Activated CD4-positive, alpha-beta T cell treated with anti-CD3 and anti-CD28 coated beads for 1 hour (primary cell): ENCODE measurements at places on chromosomes 7 and 10.

DNA sequence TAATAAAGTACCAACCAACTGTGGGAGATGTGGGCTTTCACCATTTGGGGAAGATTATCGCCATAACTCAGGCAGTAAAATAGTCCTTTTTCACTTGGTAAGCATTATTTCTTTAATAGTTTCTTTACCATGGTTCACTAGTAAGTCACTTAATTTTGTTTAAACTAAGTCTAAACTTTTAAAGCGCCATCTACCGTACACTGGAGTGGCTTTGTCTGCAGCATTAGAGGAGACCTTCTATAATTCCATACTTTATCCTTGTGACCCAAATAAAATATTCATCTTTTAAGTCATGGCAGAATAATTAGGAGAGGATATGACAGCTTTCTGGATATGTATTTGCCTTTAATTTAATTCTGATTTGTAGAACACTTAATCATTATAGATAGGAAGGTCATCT is 468.0 kb downstream of the MAGI2 start:
- no peak for DNase-seq

- DNase-seq = no peak
These were observed 31.7 kb upstream of the FAM204A start for GRCh38 chr10:118373786-118374185.

GRCh38 chr10:26095781-26096180 is 120.8 kb upstream of the GAD2 start:
- DNase-seq = no peak

DNA sequence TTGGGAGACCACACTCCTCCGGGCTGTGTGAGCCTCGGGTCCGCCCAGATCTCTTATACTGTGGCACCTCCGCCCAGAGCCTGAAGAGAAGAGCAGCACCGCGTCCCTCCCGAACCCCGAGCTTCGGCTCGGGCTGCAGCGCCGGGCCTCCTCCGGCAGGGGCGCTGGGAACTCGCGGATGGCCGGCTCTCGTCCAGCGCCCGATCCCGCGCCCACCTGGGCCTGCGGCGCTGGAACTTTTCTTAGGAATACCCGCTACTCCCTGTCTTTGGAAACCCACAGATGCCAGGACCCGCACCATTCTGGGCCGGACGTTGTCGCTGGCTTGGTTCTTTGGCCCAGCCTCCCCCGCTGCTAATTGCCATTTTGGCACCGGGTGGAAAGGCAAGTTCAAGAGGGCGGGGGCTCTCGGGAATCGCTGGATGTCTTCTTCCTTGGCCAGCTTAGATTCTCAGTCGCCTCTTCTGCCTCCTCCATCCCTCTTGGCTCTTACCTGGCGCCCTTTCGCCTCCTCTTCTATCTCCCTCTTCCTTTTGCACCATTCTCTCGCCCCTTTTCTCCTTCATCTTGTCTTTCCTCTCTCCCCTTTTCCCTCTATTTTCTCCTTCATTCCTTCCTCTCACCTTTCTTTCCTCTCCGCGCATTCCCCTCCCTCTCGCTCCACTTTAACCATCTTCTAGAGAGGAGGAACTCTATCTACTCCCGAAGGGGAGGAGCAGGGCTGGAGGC is 2.1 kb upstream of the SORCS3 start:
- no peak for DNase-seq

DNA sequence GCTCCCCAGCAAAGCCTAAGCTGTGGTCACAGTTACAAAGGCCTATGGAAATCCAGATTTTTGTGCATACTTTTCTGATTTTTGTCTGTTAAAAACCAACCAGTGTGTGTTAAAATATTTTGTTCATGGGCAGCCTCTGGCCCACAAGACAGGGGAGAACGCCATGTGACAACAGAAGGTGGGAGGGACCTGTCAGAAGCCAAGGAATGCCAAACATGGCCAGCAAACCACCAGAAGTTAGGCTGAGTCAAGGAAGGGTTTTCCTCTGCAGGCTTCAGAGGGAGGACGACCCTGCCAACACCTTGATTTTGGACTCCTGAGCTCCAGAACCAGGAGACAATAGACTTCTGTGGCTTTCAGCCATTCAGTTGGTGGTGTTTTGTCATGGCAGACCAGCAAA is 127.3 kb downstream of the CUL2 start:
- DNase-seq = no peak

- no peak for DNase-seq
These were observed 110.6 kb downstream of the ACTR3B start for GRCh38 chr7:152870106-152870693.

DNA sequence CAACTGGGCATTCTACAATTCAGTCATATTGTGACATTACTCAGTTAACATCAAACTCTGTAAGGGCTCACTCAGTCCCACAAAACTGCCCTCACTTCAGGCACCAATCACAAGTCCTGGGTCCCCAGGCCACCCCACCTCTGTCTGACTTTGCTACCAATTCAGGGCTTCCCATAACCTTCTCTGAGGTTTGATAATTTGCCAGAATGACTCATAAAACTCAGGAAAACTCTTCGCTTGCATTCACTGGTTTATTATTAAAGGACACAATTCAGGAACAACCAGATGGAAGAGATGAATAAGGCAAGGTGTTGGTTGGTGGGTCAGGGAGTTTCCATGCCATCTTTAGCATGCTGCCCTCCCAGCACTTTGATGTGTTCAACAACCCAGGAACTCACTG is 41.3 kb downstream of the AVL9 start:
- no peak for DNase-seq

- DNase-seq = no peak
These were observed 1146.6 kb upstream of the C7orf33 start for GRCh38 chr7:147443942-147444341.

- DNase-seq = no peak
These were observed 499.4 kb downstream of the AUTS2 start for GRCh38 chr7:70097645-70098044.

GRCh38 chr10:123922126-123922525 is 30.5 kb upstream of the CPXM2 start:
- no peak for DNase-seq

GRCh38 chr10:21364196-21365114 is 161.0 kb downstream of the SKIDA1 start:
- DNase-seq = no peak

DNA sequence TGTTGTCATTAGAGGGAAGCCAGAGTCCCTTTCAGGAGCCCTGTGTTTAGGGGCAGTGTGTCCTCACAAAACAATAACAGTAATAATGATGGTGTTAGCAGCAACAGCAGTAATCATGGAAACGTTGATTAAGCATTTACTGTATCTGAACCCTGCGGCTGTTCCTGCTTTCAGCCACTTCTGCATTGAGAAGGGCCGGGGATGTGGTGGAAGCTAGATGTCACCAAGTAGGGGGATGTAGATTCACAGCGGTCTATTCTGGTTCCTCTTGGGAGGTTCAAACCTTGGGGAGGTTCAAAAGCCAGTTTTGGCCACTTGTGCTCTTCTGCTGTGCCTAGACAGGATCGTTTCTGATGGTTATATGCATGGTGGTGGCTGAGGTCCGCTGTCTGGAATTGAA is 44.8 kb downstream of the PRPF18 start:
- DNase-seq = no peak
